ENCODE measurements at places on chromosomes 7 and 10.

- no peak for DNase-seq
Measured at GRCh38 chr10:17744341-17744861, 7.6 kb upstream of the TMEM236 start.

- no peak for DNase-seq
Measured at GRCh38 chr10:51001587-51001986, 72.7 kb upstream of the PRKG1 start.

DNA sequence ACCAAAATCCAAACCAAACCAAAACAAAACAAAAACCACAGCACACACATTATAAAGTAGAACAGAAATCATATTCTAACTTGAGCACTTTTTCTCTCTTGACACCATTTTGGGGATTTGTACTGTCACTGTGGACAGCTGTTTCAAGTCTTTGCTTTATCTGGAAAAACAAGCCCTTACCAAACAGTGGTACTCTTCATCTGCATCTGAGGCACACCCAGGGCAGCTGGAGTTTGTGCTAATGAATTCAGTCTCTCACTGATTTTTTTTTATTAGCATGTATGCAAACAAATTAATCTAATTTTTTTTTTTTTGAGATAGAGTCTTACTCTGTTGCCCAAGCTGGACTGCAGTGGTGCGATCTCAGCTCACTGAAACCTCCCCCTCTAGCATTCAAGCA, 171.4 kb downstream of the RAPGEF5 start:
- no peak for DNase-seq

GRCh38 chr7:28999895-29000716, 42.0 kb upstream of the TRIL start:
- no peak for DNase-seq

- peak; percentile 69 for DNase-seq
Measured at GRCh38 chr7:94060752-94061151, 56.6 kb upstream of the BET1 start.

GRCh38 chr7:128886391-128887168, 23.9 kb downstream of the ATP6V1F start:
- no peak for DNase-seq

GRCh38 chr7:45160417-45160881, 2.9 kb downstream of the RAMP3 start:
- DNase-seq: no peak

GRCh38 chr7:158022601-158023000, 565.0 kb downstream of the PTPRN2 start:
- DNase-seq: no peak

DNA sequence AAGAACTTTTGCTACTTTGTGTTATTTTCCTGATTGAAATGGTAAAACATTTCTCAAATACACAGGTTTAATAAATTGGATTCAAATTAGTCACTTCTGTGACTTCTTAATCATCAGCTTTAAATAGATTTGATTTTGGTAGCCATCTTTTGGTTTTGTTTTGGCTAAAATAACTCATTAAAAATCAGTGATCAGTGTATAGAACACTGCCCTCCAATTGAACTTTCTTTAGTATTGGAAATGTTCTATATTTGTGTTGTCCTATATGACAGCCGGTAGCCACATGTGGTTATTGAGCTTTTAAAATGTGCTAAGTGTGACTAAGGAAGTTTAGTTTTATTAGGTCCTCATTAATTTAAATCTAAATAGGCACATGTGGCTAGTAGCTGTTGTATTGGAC, 50.4 kb downstream of the GLCCI1 start:
- no peak for DNase-seq

- DNase-seq: no peak
Measured at GRCh38 chr10:96949039-96949683, 117.1 kb downstream of the LCOR start.

- DNase-seq: peak; percentile 37
Measured at GRCh38 chr10:62681211-62681940, 123.1 kb upstream of the ADO start.

GRCh38 chr10:77955136-77955535, 28.6 kb upstream of the DLG5 start:
- DNase-seq: no peak

- DNase-seq: no peak
Measured at GRCh38 chr7:155729847-155730246, 82.4 kb downstream of the SHH start.

DNA sequence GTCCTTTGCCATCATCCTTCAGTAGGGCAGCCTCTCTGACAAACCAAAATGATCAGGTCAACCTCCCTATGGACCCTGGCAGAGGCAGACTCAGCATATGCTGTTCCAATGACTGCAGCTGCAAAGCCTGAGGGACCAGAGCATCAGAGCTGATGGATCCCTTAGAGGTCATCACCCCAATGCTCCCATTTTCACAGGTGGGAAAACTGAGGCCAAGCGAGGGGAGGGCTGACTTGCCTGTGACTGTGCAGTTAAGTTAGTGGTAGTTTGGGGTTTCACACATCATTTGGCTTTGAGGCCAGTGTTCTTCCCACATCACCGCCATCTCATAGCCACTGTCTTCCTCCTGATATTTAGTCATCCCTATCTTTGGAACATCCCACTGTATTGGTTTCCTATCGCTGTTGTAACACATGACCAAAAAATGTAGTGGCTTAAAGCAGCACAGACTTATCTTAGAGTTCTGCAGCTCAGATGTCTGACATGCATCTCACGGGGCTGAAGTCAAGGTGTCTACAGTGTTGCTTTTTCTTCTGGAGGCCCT, 69.3 kb upstream of the PDZD8 start:
- no peak for DNase-seq

GRCh38 chr10:96565774-96566173, 21.0 kb downstream of the TM9SF3 start:
- no peak for DNase-seq

GRCh38 chr7:139726485-139726869, 51.3 kb downstream of the HIPK2 start:
- no peak for DNase-seq

- no peak for DNase-seq
Measured at GRCh38 chr10:52378124-52378523, 64.0 kb downstream of the DKK1 start.

GRCh38 chr10:33434933-33435332, 100.5 kb upstream of the NRP1 start:
- no peak for DNase-seq

DNA sequence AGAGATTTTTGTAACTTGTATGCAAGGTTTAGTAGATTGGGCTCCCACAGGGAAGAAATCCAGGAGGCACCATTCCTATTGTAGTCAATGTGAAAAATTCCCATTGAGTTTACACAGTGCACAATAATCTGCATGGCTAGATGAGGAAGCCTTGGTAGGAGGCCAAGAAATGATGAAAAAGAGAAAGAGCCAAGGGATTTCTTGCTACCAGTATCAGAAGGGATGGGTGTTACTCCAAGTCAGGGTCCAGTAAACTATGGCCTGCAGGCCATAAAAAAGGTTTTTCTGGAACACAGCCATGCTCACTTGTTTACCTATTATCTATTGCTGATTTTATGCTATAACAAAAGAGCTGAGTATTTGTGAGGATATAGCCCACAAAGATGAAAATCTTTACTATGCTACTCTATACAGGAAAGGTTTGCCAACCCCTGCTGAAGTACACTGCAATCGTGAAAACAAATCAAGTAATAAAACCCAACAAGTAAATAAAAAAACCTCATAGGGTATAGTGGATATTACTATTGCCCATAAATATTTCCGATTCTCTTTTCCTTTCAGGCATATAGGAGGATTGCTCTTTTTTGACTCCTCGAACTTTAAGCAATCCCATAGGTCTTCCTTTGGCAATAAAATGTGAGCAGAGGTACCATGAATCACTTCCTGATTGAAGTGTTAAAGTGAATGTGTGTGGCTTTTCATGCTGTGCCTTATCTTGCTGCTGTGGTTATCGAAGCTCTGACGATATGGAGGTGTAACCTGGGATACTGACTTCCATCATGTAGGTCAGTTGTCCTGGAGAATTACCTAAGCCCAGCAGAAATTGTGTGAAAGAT, 256.3 kb upstream of the MAGI2 start:
- DNase-seq: peak; percentile 77

DNA sequence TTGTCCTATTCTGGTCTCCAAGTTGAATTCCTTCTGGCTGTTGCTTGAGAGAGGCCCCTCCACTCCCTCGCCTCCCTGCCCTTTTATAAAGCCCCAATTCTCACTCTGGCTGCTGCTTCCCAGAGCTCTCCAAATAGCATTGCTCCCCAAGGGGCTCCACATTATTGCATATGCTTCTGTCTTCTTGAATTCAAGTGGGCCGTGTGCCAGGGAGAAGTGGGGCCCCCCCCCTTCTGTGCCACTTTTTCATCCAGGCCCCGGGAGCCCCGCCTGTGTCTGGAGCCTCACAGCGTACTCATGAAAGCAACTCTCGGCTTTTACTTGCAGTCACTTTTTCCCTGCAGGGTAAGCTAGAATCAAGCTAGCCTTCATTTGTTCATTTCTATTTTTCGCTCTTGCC, 265.1 kb downstream of the CCSER2 start:
- no peak for DNase-seq

DNA sequence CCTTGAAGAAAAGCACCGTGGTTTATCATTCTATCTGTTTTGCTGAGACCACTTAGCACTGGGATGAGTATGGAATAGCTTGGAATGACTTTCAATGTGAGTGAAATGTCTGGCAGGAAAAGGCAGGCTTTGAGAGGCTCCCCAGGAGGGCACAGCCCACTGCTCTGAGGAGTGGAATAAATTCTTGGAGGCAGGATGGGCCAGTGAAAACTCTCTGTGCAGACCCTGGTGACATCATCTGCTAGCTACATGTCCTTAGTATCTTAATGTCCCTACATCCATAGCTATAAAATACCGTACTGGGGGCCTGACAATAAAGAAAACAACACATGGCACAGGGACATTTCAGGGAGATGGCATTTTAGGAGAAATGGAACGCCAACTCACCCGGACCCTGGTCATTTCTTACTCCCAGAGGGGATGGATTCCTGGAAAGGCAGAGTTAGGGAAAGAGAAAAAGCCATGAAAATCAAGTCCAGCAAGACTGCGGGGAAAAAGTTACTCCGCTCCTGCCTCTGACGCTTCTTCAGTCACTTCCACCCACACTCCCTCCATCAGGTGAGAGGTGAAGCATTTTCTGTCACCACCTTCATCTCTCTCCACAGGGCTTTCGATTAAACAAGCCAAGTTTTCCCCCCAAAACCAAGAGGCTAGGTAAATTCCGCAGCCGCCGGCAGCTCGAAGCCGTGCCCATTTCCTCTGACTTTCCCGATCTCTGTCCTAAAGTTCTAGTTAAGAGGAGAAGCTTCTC, 991 bp downstream of the ZNF239 start:
- DNase-seq: peak; percentile 2

DNA sequence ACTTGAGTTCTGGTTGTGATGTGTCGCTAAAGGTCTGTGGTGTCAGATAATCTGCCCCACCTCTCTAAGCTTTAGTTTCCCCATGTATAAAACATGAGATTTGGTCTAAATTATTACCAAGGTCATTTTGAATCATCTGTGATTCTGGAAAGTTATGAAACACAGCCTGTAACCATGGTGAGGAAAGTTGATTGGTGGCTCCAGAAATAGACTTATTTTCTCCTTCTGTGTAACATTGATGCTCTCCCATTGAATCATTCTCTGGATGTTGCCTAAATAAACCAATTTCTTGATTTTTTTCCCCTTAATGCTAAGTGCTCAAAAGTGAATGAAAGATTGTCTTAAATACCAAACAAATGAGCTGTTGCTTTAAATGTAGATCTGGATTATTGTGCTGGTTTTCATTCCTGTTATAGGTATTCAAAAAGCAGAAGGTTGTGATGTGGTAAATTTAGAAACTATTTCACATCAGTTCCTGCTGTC, 30.0 kb upstream of the PCGF5 start:
- DNase-seq: no peak

GRCh38 chr7:42972699-42973500, 40.7 kb downstream of the MRPL32 start:
- DNase-seq: peak; percentile 93

DNA sequence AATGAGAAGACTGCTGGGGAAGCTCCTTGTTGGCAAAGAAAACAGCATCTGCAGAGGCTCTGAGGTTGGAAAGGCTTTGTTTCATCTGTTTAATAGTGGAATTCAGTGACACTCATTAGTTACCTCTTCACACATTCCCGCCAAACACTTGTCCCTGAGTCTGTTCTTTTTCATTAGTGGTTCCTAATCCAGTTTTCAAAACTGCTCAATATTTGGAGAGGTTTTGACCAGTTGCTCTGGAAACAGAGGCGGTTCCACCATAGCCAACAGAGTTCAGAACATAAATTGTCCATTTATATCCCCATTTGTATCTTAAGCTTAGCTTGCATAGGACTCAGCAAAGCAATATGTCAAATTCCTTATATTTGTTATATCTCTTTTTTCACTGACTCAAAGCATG, 754.6 kb downstream of the AUTS2 start:
- no peak for DNase-seq

DNA sequence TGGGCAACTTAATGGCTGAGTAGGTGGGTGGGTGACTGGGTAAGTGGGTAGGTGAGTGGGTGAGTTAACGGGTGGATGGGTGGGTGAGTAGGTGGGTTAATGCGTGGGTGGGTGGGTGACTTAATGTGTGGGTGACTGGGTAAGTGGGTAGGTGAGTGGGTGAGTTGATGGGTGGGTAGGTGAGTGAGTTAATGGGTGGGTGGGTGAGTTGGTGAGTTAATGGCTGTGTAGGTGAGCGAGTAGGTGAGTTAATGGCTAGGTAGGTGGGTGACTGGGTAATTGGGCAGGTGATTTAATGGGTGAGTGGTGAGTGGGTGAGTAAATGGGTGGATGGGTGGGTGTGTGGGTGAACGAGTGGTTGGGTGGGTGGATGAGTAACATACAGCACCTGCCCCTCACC, 243.0 kb upstream of the MGMT start:
- DNase-seq: no peak

DNA sequence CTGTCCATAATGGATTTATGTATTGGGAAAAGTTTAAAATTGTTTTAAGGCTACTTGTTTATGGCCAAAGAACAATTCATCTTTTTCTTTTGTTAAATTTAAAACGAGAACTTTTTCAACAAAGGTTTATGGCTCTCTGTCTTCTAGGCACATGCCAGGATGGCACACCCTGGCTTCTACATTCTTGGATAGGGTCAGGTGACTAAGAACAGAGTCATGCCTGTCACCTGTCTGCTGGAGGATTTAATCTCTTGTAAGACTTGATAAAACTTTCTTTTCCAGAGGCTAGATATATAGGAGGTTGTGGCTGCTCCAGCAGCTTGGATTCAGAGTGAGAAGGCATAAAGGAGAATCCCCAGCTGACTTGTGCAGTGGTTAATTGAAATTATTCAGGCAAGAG, 915.4 kb downstream of the GATA3 start:
- no peak for DNase-seq

GRCh38 chr10:59585046-59585700, 124.5 kb downstream of the SLC16A9 start:
- DNase-seq: peak; percentile 19

DNA sequence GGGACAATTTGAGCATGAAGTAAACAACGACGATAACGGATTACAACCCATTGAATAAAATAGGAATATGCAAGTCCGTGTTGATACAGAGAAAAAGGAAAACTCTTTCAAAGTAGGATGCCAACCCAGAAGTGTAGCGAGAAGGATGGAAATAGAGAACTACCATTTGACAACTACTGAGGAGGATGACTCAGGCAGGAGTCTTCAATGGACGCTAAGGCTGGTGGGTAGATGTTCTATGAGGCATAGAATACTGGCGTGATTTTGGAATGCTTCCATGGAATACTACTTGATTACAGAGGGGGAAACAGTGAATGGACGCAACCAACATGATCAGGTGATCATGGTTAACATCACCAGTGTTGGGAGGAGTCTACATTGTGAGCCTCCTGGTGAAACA, 828 bp upstream of the CFAP70 start:
- DNase-seq: peak; percentile 13

Data from Daoy (cell line).